AG04450 (cell line): ENCODE measurements at places on chromosomes 1 and 21. TPM values are rescaled to one million over a fixed set of nuclear protein-coding genes. Genes with fewer than 3 reads are reported as not detected.

DNA sequence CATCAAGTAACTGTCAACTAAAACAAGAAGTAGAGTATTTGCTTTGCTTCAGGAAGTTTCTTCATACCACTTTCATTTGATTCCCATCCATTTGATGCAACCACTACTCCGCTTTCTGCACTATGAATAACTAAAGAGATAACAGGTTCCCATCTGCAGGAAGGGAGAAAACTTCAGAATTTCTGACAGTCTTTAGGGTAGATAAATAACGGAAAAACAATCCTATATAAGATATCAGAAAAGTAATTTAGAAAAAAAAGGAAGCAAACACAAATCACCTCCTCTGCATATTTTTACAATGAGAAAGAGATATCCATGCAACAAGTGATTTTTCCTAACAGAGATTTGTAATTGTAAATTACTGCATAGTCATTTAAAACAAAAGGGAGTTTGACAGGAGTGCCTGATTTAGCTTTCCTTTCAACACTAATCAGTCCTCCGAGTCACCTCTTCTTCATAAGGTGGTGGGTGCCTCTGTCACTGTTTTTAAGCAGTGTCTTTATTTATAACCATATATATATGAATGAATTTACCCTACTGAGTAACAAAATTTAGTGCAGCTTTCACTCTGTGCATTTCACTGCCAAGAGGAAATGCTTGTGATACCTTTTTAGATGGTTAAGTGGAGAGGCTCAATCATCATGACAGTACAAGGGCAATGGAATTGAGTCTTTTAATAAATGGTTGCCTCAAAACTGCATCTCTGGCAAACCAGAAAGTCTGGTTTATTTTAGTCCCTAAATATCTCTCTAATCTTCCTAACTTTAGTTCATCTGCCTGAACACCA lies 1920.4 kb downstream of the MRPL39 start:
- no peak for DNase-seq

- no peak for DNase-seq
Observed at GRCh38 chr1:230191079-230191804, 124.2 kb downstream of the GALNT2 start.

GRCh38 chr1:234697741-234698140 lies 87.8 kb upstream of the IRF2BP2 start:
- no peak for DNase-seq

DNA sequence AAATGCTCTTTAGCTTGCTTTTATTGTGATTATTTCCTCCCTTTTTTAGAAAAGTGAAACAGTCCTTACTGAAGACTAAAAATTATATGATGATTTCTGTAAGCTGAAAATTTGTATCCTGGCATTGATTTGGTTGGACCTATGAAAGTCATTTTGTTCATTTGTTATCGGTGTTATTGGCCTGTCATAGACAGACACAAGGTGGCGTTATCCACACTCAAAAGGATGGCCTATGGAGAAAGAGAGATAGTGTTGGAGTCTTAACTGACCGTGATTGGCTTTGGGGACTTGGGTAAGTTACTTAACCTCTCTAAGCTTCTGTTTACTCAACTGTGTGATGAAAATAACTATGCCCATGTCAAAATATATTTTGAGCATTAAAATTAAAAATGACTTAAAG lies 203.6 kb upstream of the CHODL start:
- DNase-seq: no peak

DNA sequence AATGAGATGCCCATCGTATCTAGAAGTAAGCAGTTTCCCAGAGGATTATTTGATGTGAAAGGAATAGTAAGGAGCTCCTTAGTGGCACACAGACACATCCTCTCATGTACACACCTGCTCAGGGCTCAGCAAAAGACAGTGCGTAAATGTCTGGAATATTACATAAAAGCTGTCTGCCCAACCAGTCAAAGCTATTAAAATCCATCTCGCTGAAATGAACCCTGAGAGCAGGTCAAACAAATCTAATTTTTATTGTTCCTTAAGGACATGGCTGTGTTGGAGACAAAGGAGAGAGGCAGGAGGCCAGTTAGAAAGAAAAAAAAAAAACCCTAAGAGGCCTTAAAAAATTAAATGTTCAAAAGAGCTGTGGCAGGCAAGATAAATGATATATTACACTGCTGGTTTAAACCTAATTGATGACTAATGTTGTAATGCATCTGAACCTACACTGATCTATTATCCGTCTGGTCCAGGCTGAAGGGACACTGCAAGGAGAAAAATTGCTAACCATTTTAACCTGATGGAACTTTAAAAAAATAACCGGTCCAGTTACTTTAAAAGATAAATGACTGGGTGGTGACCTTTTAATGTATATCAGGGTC lies 58.5 kb upstream of the FGGY start:
- no peak for DNase-seq

DNA sequence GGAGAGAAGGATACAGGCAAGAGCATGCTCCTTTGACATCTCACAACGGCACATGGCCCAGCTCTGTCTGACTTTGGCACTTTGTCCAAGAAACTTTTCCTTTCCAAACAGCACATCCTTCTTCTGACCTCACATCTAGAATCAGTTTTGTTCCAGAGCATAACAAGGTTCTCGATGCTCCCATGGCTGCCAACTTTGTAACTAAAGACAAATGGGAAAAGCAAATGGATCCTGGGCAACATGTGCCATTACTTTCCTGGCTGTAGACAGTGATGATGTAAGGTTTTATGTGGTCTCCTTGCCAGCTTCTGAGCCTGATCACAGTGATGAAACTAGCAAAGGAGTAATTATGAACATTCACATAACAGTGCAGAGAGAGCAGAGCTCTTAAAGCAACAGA lies 171.8 kb upstream of the C1orf87 start:
- no peak for DNase-seq

DNA sequence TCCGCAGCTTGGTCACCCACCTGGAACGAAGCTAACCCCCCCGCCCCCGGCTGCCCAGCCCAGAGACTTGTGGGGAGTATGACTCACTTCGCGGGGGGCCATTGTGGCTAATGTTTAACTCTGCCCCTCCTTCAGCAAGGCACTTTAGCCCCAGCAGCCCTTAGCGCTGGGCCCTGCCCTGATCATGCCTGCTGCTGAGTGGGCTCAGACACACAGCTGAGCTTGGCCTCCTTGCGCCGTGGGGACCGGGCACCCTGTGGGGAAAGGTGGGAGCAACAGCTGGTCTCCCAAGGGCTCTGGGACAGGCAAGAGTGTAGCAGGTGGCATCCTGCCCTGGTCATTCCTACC lies 6.3 kb upstream of the LAD1 start:
- no peak for DNase-seq

- no peak for DNase-seq
Observed at GRCh38 chr1:4161366-4162006, 261.4 kb upstream of the C1orf174 start.

DNA sequence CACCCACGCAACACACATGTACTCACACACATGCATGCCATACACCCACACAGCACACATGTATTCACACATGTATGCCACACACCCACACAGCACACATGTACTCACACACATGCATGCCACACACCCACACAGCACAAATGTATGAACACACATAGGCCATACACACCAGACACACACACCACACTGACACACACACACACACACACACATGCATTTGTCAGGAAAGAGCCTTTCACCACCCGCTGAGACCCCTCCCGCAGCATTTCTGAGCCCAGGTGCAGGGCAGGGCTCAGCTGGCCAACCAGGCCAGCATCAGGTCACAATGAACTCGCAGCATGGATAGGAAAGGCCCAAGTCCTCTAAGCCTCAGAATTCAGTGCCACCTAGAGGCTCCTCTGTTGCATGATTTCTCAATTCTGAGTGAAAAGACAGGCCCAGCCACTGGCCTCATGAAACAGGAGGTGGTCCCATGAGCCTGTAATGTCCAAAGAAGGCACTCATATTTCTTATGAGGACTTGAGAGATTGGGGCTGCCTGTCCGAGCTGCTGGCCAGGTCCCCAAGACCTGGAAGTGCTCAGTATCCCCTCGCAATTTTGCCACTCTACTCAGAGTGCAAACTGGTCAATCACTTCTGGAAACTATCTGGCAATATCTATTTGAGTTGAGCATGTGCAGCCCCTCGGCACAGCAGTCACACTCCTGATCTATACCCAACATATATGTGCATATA lies 57.3 kb downstream of the PSMG1 start:
- peak; percentile 49 for DNase-seq

GRCh38 chr1:58905628-58906221 lies 121.9 kb upstream of the JUN start:
- DNase-seq: no peak

- no peak for DNase-seq
Observed at GRCh38 chr1:115329965-115330364, 8.1 kb downstream of the NGF start.

DNA sequence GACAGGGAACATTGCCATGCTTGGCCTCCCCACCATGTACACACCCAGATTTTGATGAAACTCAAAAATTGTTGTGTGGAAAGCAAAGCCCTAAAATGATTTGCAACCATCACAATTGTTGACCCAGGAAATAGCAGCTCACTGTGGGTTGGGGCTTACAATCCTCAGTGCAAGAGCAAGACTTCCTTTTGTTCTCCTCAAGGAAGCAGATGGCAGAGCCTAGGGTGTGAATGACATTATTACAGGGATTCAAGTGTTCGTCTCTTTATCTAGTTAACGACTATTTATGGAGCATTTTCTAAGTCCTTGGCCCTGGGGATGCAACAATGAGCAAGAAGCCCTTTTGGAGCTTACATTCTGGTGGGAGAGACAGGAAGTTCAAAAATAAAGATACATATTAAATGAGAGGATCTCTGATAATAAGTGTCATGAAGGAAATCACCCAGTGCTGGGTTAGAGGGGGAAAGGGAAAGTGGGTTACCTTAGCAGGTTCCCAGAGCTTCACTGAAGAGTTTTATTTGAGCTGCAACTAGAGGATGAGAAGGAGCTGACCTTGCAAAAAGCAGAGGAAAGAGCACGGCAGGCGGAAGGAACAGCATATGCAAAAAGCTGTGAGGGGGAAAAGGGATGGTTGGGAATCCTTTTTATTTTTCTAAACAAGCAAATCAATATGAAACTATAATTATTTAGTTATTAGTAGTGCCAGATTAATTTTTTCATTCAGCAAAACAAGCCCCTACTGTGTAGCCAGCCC lies 38.5 kb upstream of the ID3 start:
- no peak for DNase-seq

DNA sequence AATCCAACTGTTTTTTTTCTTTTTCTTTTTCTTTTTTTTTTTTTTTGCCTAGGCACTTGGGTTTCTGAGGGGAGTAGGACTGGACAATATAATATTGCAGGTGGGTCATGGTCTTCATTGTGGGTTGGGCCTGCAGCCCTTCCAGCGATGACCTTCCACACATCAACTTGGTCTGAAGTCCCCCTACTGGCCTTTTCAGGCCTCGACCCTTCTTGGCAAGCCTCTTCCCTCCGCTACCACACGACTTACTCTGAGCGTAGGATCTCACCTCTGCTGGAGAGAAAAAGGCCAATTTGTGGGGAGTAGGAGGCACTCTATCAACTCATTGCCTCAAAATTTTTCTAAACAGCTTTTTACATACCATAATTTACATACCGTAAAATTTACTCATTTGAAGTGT lies 51.1 kb upstream of the GRIK3 start:
- no peak for DNase-seq

GRCh38 chr21:36849461-36850105 lies 116.9 kb downstream of the HLCS start:
- no peak for DNase-seq

DNA sequence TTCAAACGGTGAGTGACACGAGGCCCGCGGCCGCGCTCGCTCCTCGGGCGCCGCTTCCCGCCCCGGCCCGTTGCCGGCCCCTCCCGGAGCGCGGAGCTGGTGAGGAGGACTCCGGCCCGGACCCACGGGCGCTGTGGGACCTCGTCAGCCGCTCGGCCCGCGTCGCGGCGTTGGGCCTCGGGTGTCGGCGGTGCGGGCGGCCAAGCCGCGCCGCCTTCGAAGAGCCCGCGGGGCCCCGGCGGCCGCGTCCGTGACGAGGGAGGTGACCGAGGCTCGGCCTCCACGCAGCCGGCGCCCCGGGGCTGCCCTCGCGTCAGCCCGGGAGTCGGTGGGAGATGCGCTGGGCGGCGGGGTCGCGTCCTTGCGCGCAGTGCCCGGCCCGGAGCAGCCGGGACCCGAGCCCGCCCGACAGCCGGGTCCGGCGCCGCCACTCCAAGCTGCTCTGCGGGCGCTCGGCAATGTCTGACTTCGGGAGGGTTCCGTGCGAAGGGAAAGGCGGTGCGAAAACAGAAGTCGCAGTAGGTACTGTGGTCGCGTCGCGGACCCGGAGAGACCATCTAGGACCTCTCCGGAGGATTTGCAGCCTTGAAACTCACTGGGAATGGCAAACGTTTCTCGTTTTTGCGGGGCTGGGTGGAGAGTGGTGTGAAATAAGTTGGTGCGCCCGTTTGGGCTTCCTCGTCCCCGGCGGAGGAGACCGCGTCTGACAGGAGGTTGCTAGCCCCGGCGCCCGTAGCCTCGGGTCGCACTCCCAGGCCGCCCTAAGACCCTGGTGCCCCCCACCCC lies 829 bp downstream of the SPEN start:
- DNase-seq: no peak

GRCh38 chr1:16608838-16609560 lies 4.4 kb downstream of the NBPF1 start:
- no peak for DNase-seq

DNA sequence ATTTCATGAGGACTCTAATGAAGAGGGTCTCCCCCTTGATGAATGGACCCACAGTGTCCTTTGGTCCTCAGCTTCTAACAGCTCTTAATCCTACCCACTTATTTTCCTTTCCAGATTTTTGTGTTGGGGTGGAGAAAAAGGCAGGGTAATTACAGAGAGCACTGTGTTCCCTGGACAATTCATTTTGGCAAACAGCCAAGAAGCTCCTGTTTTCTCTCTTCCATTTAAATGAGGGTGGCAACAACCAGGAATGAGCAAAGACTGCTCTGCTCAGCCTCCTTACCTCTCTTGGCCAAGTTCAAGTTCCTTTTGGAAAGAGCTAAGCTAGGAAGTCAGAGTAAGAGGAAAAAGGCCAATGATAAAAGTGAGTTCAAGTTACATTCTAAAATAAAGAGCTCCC lies 11.9 kb downstream of the XKR8 start:
- DNase-seq: no peak

GRCh38 chr1:117669572-117669971 lies 63.7 kb downstream of the TENT5C start:
- no peak for DNase-seq

ADORA3 gene
- not detected in 2 replicates for polyA plus RNA-seq

SPRR2B gene
- polyA plus RNA-seq: not detected in 2 replicates

VPS45 gene
- 49.5 and 61.3 TPM in 2 replicates for polyA plus RNA-seq

CFAP126 gene
- polyA plus RNA-seq: not detected in 2 replicates

TMPRSS15 gene
- polyA plus RNA-seq: not detected in 2 replicates

LELP1 gene
- polyA plus RNA-seq: not detected in 2 replicates

KRTAP7-1 gene
- polyA plus RNA-seq: not detected in 2 replicates

UBASH3A gene
- polyA plus RNA-seq: not detected in 2 replicates

CELA3A gene
- not detected in 2 replicates for polyA plus RNA-seq

OR6N1 gene
- not detected in 2 replicates for polyA plus RNA-seq

SPATA17 gene
- polyA plus RNA-seq: 0.61 and 0.69 TPM in 2 replicates

LEMD1 gene
- not detected in 2 replicates for polyA plus RNA-seq

SLC6A17 gene
- 0.02 and 0.05 TPM in 2 replicates for polyA plus RNA-seq
